HS-27A (cell line): ENCODE measurements at places on chromosomes 6 and 20.
A peak's percentile ranks its signal among the peaks of the same experiment; 100 is the strongest.

DNA sequence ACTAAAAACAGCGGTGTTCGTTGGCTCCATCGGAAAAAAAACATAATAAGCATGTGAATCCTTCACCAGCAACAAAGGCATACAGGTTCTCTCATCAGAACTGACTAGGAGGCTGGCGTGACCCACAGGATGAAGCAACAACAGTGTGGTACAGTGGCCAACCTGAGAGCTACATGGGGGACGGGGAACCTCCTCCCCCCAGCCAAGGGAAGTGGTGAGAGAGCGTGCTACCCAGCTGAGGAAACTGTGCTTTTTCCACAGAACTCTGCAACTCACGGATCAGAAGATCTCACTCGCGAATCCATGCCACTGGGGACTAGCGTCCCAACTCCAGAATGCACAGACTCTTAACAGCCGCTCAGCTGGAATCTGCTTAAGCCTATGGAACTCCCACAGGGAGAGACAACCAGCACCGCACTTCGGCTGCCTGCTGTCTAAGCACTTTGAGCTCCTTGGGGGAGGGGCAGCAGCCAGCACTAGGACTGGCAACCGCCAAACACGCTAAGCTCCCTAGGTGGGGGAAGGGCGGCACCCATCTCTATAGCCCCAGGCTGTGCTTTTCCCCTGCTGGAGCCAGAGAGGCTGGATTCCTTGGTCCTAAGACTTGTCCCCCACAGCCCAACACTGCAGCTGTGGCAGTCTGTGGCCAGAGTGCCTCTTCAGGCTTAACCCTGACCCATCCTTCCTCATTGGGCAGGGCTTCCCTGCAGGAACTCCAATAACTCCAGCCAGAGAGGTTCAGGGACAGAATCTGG is 538.3 kb upstream of the BTBD3 start:
- DNase-seq, result no peak

GRCh38 chr20:4886771-4887527 is 114.4 kb downstream of the SLC23A2 start:
- no peak for DNase-seq

GRCh38 chr6:34055223-34055933 is 90.5 kb downstream of the GRM4 start:
- DNase-seq, result peak; percentile 26

DNA sequence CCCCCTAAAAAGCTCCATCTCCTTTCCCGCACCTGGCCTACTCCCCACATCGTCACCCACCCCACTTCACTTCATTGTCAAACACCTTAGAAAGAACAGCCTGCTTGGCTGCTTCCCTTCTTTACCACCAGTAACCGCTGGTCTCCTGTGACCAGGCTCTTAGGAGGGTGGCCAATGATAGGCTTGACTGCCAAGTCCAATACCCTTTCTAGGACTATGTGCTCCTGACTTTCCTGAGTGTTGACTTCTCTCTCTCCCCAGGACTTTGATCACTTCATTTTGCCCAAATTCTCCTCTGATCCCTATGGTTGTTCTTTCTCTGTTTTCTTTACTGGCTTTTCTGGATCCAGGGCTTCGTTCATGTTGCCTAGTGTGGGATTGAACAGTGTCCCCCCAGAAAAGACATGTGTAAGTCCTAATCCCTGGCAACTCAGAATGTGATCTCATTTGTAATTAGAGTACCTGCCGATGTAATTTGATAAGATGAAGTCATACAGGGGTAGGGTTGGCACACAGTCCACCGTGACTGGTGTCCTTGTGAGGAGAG is 254.0 kb downstream of the GMDS start:
- no peak for DNase-seq

- DNase-seq, result no peak
These were observed 100.2 kb downstream of the TRMT11 start for GRCh38 chr6:126086560-126086959.

DNA sequence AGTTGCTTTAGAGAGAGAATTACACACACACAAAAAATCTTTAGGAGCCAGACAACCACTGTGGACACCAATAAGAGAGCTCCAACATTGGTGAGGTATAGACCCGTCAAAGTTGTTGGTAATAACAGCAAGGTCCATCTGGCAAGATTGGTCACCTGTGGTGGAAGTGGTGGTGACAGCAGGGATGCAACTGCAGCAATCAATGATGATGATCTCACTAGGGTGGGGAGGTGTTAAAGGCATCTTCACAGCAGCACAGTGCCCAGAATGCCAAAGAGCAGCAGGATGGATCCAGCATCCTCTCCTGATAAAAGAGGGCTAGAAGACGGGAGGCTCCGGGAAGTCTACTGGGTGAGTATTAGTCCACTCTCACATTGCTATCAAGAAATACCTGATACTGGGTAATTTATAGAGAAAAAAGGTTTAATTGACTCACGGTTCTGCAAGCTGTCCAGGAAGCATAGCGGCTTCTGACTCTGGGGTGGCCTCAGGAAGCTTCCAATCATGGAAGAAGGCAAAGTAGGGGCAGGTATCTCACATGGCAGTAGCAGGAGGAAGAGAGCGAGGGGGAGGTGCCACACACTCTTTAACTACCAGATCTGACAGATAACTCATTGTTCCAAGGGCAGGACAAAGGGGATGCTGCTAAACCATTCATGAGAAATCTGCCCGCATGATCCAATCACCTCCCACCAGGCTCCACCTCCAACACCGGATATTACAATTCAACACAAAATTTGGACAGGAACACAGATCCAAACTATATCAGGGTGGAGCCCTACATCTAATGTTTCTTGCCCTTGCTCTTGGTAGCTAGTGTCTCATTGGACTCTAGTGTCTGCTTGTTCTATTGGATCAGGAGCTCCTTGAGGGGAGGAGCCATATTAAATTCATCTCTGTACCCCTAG is 48.9 kb downstream of the KLHL31 start:
- no peak for DNase-seq

GRCh38 chr20:12966468-12967085 is 42.2 kb upstream of the SPTLC3 start:
- peak; percentile 30 for DNase-seq

- DNase-seq, result no peak
These were observed 155.1 kb upstream of the MLIP start for GRCh38 chr6:53956068-53956711.

DNA sequence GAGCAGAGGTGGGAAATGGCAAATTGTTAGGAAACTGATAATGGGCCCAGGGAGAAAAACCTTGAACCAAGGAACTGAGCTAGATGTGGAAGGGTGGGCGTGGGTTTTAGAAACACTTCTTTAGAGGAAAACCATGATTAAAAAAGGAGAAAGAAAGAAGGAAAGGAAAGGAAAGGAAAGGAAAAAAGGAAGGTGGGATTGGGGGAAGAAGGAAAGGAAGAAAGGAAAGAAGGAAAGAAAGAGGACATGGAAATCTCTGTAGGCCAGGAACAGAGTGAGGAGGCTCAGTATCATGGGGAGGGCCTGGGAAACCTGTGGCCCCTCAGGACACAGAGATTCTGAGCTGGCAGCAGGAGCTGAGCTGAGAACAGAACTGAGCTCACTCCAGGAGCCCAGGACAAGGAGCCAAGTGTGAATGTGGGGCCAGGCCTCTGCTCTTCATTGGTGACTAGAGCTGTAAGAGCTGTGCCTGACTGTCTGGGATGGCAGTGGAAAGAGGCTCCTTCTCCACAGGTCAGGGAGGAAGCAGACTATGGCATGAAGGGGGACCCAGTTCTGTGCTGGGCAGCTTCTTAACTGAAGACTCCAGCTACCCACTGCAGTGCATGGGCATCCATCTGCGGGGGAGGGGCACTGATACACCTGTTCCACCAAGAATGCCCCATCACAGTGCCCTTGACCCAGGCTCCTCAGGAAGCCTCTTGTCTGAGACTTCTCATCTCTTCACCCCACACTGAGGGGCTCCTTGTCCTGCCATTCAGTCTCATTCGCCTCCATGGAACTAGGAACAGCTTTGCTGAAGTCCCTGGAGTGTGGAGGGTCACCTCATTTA is 116.1 kb upstream of the BACH2 start:
- no peak for DNase-seq

- DNase-seq, result no peak
These were observed 147.1 kb upstream of the RREB1 start for GRCh38 chr6:6960571-6961251.

DNA sequence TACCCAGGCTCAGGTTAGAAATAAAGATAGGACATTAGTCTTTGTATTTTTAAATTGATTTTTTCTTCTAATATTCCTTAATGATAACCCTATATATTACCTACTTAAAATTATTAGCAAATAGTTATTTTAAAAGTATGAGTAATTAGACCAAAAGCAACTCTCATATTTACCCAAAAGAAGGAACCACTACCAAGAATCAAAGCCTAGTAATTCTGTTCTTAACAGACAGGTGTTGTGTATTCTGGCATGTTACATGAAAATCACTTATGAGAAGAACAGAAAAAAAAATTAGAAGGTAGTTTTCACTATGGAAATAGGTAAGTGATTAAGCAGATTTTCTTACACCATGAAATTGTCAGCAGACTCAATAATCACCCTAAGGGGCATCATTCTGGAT is 105.1 kb downstream of the ATG5 start:
- DNase-seq, result no peak

DNA sequence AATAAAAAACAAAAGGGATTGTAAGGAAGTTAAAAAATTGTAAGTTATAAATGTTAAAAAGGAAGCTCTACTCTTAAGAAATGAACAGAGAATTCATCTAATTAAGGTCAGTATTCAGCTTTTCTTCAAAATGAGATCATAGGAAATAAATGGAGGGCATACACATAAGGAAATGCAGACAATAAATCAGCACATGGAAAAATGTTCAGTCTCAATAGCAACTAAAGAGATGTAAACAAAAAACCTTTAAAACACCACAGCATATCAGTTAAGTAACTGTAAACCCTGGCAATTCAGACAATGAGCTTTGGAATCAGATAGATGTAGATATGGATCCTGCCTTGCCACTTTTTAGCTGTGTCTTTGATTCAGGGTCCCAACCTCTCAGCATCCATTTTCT is 24.0 kb upstream of the CLIC5 start:
- DNase-seq, result no peak

GRCh38 chr20:24132246-24132645 is 143.7 kb upstream of the GGTLC1 start:
- DNase-seq, result no peak

DNA sequence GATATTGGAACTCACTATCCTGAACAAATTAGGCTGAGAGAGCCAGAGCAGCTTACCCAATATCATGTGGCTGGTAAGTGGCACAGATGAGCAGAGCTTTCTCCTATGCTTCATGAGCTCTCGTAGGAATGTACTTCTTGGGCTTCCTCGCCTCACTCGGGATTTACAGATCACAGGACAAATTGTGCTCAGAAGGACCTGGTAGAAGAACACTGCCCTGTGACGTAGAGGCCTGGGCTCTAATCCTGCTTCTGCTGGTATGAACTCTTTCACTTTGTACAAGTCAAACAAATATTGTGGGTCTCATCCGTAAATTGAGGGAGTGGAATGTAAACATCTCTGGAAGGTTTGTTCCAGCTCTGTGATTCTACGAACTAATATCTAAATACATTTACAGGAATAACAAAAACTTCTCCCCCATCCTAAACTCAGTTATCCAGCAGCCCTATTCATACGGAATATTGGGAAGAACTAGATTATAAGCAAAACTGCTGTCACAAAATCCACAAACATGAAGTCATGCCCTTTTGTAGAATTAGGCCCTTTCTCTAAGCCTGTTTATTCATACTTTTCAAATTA is 187.6 kb downstream of the CLIC5 start:
- DNase-seq, result no peak
